ENCODE measurements at places on chromosomes 3 and 15.
A peak's percentile ranks its signal among the peaks of the same experiment; 100 is the strongest.

GRCh38 chr3:189109145-189109544 lies 62.6 kb upstream of the TPRG1 start:
- no peak for DNase-seq

- no peak for DNase-seq
These were observed 35.3 kb upstream of the GOLGA8A start for GRCh38 chr15:34472947-34473346.

GRCh38 chr15:100994597-100995446 lies 75.7 kb downstream of the LRRK1 start:
- DNase-seq = no peak

- no peak for DNase-seq
These were observed 753 bp downstream of the EPHB1 start for GRCh38 chr3:134795746-134796280.

- no peak for DNase-seq
These were observed 51.1 kb downstream of the MEF2A start for GRCh38 chr15:99616773-99617342.

DNA sequence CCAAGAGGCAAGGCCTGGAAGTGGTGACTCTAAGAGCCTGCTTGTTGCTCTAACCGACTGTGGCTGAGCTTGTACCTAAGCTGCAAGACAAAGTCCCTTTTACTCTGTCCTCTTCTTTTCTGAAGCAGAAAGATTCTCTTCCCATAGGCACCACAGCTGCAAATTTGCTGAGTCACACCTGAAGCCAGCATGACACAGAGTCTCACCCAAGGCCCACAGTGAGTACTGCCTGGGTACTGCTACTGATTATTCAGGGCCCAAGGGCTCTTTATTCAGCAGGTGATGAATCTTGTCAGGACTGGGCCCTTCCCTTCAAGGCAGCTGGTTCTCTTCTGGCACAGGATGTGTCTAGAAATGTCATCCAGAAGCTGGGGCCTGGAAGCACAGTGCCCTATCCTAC lies 18.9 kb upstream of the TIGIT start:
- no peak for DNase-seq

- no peak for DNase-seq
These were observed 94.7 kb downstream of the PDZRN3 start for GRCh38 chr3:73530022-73530396.

GRCh38 chr3:60147249-60147950 lies 1097.6 kb upstream of the CFAP20DC start:
- DNase-seq = no peak

DNA sequence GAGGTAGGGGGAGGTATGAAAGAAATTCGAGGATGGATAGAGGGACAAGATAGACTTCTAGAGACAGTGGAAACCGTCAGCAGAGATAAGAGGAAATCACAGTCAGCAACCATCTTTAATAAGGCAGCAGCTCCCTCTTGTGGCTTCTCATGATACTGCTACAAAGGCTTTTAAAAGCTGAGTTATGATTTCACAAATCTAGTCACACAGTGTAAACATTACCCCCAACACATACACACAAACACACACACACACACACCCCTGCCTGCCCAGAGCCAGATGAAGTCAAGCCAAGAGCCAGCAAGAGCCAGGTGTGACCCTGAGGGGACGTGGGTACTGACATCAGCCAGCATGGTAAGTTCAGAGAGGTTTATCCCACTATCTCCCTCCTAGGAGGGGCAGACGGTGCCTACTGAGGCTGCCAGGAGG lies 18.9 kb upstream of the TGM5 start:
- DNase-seq = peak; percentile 56

- DNase-seq = no peak
These were observed 268.7 kb upstream of the THRB start for GRCh38 chr3:24763393-24763792.

DNA sequence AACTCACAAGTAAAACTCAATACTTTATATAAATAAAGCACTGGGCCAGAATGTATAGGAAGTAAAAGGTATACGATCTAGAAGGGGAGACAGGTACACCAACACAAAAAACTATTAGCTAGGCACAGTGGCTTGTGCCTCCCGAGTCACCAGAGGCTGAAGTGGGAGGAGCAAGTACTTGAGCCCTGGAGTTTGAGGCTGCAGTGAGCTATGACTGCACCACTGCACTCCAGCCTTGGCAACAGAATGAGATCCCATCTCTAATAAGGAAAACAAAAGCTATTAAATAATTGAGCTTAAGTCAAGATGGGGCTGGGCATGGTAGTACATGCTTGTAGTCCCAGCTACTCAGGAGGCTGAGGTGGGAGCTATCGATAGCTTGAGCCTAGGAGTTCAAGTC lies 17.0 kb downstream of the PIK3CB start:
- no peak for DNase-seq

DNA sequence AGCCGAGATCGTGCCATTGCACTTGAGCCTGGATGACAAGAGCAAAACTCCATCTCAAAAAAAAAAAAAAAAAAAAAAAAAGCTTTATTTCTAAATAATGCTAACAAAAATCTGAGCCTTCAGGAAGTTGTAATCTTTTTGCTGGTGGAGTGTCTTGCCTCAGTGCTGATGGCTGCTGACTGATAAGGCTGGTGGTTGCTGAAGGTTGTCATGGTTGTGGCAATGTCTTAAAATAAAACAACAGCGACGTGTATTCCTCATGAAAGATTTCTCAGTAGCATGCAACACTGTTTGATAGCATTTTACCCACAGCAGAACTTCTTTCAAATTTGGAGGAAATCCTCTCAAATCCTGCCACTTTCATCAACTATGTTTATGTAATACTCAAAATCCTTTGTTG lies 77.4 kb upstream of the PTPRG start:
- DNase-seq = no peak

DNA sequence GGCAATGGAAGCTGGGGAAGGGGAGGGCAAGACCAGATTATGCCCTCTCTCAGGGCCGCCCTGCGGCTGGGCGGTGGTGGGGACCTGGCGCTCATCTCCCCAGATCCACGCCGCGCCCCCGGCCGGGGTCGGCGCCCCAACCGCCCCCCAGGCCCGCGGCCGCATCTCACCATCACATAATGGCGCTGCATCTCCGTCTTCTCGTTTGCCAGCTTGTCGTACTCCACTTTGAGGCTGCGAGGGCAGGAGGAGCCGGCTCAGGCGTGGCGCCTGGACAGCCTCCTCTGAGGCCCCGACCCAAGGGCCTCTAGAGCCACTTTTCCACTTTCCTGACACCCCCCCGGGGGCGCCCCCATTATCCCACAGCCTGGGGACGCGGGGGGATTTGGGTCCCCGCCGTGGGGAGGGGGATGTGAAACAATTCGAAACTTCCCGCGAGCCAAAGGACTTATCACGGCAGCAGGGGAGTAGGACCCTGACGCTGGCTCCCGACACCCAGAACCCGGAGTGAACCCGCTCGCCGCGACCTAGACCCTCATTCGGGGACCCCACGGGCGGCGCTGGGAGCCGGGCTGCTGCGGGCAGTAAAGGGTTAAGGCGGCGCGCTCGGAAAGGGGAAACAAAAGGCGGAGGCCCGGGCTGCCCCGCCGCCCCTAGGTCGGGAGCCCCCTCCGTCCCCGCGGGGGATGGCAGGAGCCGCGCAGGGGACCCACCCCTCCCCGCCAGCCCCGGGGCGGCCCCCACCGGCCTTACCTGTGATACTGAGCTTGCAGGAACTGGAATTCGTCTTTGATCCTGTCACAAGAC lies 2.1 kb downstream of the TLE3 start:
- peak; percentile 28 for DNase-seq

- no peak for DNase-seq
These were observed 7.3 kb downstream of the SHOX2 start for GRCh38 chr3:158098834-158099424.

GRCh38 chr15:56252386-56252785 lies 8.7 kb upstream of the RFX7 start:
- DNase-seq = no peak

DNA sequence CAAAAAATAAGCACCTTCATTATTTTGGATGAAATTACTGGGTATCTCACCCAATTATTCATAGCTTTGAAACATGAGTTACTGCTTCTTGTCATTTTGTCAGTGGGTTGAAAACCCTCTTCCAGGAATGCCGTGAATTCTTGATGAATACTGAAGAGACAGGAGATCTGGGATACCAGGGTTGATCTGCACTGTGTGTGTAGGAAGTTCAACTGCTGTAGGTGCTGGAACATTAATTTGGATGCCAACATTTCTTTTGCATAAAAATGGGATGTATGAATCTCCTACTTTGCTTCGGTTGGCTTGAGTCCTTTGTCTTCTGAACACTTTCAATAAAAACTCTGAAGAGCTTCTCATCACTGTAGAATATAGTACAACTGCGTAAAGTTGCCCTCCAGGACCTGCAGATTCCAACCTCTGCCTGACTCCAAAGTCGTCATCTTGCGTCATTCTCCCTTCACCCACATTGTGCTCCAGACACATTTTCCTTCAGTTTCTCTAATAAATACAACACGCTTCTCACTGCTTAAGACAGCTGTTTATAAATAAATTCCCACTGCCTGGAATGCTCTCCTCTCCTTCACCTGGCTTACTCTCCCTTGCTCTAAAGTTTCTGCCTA lies 312.7 kb upstream of the TGFBR2 start:
- DNase-seq = no peak

DNA sequence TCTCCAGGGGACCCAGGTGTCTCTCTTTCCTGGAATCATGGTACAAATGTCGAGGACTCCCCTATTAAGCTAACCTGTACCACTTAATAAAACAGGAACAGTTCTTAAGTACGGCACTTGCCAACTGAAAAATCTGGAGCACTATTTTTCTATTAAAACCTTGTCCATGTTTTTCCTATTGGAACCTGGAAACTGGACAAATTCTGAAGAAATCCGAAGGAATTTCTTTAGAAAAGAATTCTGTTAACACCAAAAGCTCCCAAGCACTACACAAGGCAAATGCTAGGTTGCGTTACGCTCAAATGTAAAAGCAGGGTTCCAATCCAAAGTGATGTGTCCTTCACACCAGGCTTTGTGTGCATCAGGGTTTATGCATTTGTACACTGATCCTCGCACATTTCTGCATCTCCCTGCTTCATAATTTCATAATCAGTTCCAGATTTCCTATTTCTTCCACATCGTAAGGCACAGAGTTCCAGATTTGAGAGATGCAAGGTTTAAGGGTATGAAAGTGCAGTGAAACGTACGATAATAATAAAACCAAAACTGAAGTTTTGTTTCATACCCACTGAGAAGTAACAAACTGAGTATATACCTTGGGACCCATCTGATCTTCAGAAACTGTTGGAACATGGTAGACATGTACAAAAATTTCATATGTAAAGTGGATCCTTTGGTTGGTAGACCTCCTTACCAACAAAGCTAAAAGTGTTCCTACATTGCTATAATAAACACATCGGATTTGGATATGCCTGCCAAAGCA lies 132.1 kb upstream of the WNT5A start:
- no peak for DNase-seq

DNA sequence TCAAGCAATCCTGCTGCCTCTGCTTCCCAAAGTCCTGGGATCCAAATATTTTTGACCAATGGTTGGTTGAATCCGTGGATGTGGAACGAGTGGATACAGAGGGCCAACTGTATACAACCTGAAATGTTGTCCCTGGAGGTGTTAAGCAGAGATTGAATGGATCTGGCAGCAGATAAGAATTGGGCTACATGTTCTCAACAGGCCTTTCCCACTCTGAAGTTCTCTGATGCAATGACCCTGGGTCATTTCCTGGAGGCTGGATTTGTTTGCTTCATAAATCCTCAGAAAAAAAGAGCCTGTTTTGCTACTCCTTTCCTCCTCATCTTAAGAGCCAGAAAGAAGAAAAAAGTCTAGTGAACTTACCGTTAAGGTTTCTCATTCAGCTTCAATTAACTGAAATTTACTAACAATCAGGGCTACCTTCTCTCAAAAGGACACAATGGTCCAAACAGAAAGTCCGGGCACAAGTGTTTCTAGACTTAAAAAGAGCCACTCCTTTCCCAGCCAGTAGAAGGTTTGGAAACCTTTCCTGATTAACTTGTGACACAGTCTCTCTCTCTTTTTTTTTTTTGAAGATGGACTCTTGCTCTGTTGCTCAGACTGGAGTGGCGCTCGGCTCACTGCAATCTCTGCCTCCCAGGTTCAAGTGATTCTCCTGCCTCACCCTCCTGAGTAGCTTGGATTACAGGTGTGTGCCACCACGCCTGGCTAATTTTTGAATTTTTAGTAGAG lies 6.5 kb downstream of the ARHGEF3 start:
- DNase-seq = no peak

- no peak for DNase-seq
These were observed 7.3 kb downstream of the CALML4 start for GRCh38 chr15:68197661-68198437.

DNA sequence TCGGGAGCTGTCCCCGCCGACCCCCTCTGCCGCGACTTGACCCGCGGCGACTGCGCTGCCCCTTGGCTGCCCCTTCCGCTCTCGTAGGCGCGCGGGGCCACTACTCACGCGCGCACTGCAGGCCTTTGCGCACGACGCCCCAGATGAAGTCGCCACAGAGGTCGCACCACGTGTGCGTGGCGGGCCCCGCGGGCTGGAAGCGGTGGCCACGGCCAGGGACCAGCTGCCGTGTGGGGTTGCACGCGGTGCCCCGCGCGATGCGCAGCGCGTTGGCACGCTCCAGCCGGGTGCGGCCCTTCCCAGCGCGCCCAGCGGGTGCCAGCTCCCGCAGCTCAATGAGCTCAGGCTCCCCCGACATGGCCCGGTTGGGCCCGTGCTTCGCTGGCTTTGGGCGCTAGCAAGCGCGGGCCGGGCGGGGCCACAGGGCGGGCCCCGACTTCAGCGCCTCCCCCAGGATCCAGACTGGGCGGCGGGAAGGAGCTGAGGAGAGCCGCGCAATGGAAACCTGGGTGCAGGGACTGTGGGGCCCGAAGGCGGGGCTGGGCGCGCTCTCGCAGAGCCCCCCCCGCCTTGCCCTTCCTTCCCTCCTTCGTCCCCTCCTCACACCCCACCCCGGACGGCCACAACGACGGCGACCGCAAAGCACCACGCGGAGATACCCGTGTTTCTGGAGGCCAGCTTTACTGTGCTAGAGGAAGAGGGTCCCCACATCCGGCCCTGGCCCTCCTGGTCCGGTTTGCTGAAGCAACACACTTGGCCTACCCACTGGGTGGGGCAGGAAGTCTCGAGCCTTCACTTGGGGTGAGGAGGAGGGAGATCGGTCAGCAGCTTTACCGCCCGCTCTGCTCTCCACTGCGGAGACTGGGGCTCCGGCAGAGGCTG lies at the start of gene RASSF1:
TSS of gene RASSF1 (minus strand) at position 389 of the 882 bp plus-strand sequence. CDS start at position 358, 31 bp downstream.
- no peak for DNase-seq

All from prostate gland (tissue), 2 donors.